Fibroblast of lung (primary cell): ENCODE measurements at places on chromosomes 16 and 17.

DNA sequence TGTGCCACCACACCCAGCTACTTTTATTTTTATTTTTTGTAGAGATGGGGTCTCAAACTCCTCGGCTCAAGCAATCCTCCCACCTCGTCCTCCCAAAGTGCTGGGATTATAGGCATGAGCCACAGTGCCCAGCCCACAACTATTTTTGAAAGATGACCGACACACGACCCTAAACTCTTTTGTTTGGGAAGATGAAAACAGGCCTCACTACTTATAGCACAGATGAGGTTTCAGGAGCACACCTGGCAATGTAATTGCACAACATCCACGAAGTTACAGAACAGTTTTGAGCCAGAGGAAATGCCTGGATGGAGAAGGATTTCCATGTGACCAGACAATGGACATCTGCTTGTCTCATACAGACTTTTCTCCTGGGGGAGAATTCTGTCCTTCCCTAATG is 43.4 kb upstream of the PRSS54 start:
- DNase-seq: no peak

DNA sequence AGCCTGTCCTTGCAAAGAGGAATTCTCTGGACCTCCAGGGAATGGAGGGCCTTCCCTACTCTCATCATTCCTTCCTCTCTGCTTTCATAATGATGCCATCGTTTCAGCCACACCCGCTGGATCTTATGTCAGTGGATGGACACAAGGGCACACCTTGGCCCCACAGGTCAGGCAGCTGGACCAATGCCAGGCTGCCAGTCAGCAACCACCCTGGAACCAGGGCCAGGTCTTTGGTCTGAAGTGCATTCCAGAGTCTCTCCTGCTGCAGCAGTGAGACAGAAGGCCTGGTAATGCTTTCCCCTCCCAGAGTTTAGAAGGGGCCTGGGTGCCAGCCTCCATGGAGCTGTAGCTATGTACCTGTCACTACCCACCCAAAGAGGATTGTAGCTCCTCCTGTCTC is 7.4 kb downstream of the C1QL1 start:
- DNase-seq: no peak

GRCh38 chr16:56300242-56300623 is 108.9 kb downstream of the GNAO1 start:
- peak; percentile 30 for DNase-seq

GRCh38 chr16:15450624-15451023 is 16.2 kb downstream of the BMERB1 start:
- DNase-seq: no peak

DNA sequence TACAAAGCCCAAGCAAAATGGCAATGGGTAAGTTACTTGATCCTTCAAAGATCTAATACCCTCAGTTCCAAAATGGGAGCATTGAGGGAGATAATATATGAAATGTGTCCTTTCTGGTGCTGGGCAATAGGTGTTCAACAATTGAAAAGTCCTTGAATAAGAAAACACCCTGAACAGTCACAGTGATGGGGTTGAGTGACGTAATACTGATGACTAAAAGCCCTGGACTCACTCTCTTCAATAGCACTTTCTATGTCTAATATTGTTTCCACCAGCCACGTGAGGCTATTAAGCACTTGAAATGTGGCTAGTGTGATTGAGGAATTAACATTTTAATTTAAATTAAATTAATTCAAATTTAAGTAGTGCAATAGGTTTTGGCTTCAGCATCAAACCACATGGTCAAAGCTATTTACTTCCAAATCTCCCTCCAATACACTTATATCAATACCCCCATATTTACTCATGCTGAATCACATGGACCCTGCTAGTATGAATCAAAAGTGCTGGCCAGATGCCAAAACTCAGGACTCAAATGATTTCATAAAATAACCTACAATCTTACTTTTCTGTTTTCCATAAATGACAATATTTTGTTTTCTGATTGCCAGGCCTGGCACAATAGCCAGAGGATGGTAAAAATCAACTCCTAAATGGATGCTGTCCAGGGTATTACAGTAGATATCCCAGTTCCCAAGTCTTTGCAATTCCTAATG is 516.2 kb downstream of the HAPSTR1 start:
- no peak for DNase-seq

GRCh38 chr16:81861503-81861902 is 82.4 kb downstream of the PLCG2 start:
- DNase-seq: no peak

- no peak for DNase-seq
Measured at GRCh38 chr16:3190949-3191353, 2.9 kb downstream of the OR1F1 start.

DNA sequence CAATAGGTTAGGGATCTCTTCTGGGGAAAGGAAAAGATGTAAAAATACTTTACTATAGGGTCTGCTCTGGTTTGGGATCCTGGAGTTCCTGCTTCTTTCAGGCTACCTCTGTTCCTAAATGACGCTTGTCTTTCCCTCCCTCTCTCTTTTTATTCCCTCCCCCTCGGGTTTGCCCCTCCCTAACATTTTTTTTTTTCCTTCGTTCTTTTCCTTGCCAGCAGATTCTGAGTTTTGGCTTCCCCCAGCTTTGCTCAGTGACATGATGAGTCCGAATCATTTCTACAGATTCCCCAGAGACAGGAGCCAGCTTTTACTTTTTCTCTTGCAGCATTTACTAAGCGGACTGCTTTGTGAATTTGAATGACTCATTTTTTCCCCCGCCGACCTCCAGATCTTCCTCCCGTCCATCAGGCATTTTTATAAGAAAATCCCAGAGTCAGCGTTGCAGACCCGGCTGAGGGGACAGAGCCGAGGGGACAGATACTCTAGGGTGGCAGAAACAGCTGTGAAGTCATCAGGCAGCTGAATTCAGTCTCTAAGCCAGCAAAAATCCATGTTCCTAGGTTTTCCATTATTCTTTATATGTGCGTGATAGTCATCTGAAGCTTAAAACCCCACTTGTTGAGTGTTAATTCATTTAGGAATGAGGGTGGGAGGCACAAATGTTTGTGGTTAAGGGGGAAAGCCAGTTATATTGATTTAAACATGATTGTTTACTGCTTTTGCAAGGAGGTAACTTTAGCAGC is at the start of gene TMEM100:
Gene TMEM100, minus strand, starts transcription at position 123 of the 746 bp plus-strand sequence. CDS start 1,794 bp downstream, outside the sequence.
- peak; percentile 82 for DNase-seq

GRCh38 chr17:2854143-2855055 is 58.2 kb downstream of the RAP1GAP2 start:
- peak; percentile 24 for DNase-seq

- no peak for DNase-seq
Measured at GRCh38 chr16:10684511-10685151, 10.1 kb downstream of the TEKT5 start.

DNA sequence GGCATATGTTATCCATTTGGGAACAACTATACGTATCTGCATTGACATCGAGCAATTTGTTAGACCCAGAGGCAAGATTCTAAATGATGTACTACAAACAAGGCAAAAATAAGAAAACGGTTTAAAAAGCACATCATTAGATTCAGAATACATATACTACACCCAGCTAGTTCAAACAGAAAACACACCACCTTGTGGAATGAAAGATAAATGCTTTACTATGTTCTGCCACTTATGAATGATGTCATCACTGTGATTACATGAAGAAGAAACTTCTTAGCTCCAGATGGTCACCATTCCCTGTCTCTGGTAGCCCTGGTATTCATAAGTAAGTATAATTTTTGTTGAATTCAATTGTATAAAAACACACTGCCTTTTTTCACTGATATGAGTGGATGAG is 7.8 kb downstream of the NACA2 start:
- peak; percentile 77 for DNase-seq

DNA sequence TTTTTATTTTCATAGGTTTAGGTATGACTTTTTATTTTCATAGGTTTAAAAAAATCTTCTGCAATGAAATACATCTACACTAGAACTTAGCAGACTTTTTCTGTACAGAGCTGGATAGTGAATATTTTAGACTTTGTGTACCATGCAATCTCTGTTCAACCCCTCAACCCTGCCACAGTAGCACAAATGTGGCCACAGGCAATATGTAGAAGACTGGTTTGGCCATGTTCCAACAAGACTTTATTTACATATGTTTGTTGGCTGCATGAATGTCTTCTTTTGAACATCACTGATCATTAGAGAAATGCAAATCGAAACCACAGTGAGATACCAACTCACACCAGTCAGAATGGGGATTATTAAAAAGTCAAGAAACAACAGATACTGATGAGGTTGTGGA is 229.2 kb downstream of the SHISA9 start:
- no peak for DNase-seq

GRCh38 chr17:62899361-62899760 is 66.7 kb upstream of the TANC2 start:
- DNase-seq: no peak

DNA sequence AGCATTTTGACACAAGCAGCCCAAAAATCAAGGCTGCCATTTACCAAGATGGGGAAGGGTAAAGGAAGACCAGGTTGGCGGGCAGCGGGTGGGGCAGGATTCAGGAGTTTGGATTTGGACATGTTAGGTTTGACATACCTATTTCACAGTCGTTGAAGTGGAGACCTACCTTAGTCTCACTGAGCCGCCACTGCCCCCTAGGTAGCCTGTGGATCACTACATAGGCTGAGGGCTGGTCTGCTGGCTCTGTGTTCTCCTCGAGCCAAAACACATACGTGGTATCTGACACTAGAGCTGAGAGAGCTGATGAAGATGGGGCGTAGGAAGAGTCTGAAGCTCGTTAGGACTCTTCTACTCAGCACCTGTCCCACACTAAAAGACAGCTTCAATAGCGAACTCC is 115.1 kb downstream of the HIC1 start:
- no peak for DNase-seq

- DNase-seq: no peak
Measured at GRCh38 chr17:57357830-57358430, 101.6 kb downstream of the MSI2 start.

- DNase-seq: peak; percentile 59
Measured at GRCh38 chr16:66262253-66263167, 104.0 kb upstream of the CDH5 start.

DNA sequence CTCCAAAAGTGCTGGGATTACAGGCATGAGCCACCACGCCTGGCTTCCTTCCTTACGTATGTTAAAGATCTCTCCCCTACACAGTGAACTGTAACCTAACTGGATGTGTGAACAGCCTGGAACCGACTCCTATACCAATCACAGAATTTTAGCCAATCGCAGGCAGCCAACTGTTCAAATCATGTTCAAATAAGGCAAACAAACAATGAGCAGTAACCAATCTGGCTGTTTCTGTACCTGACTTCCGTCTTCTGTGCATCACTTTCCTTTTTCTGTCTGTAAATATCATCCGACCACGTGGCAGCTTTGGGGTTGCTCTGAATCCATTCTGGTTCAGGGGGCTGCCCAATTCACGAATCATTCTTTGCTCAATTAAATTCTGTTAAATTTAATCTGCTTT is 27.5 kb downstream of the TEKT5 start:
- DNase-seq: no peak

DNA sequence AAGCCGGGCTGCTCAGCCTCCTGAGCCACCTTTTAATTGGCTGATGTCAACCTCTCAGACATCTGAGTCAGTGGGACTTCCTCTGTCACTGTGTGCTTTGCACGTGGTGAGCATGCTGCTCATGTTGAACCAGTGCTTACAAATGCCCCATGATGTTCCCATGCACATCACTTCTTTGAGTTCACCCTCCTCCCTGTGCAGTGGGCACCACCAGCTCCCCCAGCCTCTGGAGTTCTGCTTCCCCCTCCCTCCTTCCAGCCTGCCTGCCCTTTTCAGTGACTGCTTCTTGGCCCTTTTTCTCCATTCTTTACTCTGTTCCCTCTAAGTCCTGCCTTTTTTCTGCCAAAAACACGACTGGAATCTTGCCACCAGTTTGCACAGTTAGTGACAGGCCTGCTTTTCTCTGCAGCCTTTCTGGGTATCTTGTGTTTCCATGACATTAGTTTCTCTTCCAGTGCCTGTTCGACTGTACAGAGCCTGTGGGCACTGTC is 41.6 kb downstream of the USP10 start:
- peak; percentile 33 for DNase-seq
